T-cell (primary cell): ENCODE measurements at places on chromosomes 4 and X.

DNA sequence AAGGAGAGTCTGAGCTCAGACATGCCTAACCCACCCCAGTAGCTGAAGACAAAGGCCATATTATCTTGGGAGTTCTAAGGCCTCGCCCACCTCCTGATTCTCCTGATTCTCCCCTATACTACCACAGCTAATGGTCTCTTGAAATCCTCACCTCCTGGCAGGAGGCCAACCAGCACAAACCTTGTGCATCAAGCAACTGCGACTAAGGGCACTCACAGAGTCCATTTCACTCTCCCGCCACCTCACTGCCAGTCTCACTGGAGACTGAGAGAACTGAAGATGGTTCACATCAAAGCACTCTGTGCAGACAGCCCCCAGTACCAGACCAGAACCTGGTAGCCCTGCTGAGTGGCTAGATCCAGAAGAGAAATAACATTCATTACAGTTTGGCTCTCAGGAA is 102.1 kb upstream of the KLF8 start:
- DNase-seq: no peak

- DNase-seq: no peak
Measured at GRCh38 chr4:12770351-12770750, 713.8 kb downstream of the RAB28 start.

- DNase-seq: no peak
Measured at GRCh38 chr4:53775381-53775780, 184.1 kb upstream of the LNX1 start.

DNA sequence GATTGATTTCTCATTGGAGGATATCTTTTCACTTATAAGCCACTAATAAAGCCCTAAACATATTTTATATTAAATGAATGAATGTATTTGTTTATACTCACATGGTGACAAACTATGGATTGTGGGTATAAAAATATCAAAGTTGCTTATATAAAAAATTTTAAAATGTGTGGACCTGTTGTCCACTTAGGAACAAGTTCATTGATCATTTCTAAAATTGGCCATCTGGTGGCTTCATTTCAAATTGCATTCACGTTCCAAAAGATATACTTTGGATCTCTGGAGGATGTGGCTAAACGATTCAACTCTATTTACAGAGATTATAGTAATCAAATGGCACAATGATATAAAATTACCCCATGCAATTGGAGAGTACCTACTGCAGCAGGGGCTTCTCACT is 32.5 kb downstream of the FSTL5 start:
- no peak for DNase-seq

DNA sequence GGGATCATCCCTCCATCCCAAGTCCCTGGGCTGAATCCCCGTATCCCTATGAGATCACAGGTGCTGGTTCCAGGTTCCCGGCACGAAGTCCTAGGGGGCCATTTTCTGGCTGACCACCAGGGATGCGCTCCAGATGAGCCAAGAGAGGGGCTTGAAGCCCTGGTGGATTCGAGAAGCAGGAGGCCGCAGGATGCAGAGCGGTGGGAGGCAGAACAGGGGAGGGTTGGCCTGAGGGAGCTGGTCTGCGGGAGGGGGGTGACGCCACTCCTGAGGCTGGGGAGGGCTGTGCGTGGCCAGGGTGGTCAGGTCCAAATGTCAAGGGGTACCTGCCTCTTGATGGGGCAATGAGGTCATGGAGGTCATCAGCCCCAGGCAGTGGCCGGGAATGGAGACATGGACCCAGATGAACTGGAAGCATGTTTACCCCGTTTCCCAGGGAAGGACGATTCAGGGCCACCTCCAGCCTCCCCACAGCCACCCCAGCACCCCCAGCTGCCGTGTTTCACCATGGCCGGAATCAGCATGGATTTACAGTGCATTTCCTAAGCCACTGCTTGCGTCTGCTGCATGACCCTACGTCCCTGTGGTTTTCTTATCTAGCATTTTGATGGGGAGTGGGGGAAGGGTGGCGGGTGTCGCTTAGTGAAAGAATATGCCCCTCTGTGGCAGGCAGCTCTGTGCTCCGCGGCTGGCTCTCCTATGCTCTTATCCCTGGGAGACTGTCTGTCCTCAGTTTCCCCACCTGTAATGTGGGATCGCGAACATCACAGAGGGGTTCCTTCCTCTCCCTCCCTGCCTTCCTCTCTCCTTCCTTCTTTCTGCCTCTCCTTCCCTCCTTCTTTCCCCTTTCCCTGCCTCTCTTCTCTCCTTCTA is 17.0 kb upstream of the HTRA3 start:
- no peak for DNase-seq

GRCh38 chr4:119337010-119337409 is 15.1 kb upstream of the FABP2 start:
- no peak for DNase-seq

GRCh38 chr4:122783301-122784215 is 43.1 kb upstream of the FGF2 start:
- no peak for DNase-seq

DNA sequence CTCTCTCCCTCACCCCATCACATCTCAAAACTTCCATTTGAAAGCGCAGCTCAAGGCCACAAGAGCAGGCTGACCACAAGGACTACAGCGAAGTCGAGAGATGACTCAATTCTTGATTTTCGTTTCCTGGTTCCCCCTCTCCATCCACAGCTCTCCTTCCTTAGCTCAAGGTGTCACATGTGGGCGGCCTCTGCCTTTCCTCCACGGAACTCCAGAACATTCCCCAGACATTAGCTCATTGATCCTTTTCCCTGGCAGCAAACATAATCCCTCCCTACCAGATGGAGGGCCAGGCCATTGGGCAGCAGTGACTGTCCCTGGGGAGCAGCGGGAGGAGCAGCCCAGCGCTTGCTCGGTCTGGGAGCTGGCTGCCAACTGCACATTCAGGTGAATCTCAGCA is 56.3 kb downstream of the CCDC149 start:
- DNase-seq: no peak

GRCh38 chr4:107432451-107432850 is 287.6 kb downstream of the PAPSS1 start:
- DNase-seq: no peak

DNA sequence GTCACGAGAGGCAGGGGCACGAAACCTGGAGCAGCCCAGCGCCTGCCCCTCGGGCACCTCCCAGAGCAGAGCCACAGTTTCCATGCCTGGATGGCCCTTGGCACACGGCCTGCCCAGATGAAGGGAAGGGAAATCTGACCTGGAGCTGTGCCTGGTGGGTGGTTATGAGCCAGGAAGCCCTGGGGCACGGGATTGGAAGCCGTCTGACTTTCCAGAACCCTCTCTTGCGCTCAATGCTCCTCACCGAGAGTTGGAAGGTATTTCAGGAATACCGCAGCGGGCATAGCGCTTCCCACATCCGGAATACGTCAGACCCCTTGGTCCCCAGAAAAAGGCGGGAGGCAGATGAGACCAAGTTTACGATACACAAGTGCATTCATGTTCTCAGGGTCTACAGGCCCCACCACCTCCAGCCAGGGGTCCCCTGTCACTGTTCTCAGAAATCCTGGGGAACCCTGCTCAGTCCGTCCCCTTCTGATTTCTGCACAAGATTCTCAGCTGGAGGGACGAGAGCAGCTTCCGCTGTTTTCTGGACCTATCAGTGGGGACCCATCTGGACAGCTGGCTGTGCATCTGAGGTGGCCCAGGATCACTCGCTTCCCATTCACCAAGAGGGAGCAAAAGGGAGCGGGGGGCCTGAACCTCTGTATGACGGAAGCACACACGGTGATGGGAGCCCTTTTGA is 172.9 kb downstream of the AFAP1 start:
- DNase-seq: no peak
